Caudate nucleus (tissue), 63 donors: ENCODE measurements at places on chromosomes 5 and 9.
A peak's percentile ranks its signal among the peaks of the same experiment; 100 is the strongest.

DNA sequence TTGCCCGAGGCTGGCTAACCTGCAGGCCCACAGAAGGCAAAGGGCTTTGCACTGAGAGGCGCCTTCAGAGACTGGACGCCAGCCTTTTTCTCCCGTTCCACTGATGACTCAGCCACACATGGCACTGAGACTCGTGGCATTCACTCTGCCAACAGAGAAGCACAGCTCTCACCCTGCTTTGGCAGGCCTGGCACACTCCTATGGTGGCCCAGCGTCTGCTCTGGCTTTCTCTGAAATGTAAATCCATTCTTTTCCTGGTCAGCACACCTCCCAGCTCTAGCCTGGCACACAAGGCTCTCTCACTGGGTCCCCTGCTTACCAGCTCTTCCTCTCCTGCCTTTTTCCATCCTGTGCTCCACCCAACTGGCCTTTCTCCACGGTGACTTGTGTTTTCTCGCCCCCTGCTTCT, 5.9 kb upstream of the MELK start:
- peak; percentile 1 for DNase-seq

DNA sequence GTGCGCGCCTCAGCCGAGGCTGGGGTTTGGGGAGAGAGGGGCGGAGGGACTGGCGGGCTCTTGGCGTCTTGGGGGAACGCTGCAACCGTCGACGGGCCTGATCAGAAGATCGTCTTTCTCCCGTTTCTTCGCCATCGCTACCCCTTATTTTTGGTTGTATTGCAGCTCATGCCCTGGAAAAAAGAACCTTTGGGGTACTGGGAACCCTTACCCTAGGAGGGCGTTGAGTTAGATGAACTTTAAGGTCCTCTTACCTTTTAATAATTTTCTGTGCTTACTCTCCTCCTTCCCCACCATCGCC, 719 bp downstream of the PAIP2 start:
- DNase-seq = no peak

- DNase-seq = no peak
These were observed 637.1 kb upstream of the RIOK2 start for GRCh38 chr5:97820138-97820537.

GRCh38 chr9:77512876-77513275, 135.2 kb downstream of the GNA14 start:
- DNase-seq = no peak

DNA sequence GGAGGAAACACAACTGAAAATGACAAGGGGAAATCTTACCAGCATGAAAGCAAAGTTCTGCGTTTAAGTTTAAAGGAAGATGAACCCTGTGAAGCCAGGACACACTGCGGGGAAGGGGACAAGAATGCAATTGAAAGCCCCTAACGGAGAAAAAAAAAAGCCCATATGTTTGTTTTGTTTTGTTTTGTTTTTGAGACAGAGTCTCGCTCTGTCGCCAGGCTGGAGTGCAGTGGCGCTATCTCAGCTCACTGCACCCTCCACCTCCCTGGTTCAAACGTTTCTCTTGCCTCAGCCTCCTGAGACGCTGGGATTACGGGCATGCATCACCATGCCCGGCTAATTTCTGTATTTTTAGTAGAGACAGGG, 2.9 kb downstream of the STK10 start:
- no peak for DNase-seq

- no peak for DNase-seq
These were observed 136.5 kb downstream of the CDK5RAP2 start for GRCh38 chr9:120443489-120443888.

DNA sequence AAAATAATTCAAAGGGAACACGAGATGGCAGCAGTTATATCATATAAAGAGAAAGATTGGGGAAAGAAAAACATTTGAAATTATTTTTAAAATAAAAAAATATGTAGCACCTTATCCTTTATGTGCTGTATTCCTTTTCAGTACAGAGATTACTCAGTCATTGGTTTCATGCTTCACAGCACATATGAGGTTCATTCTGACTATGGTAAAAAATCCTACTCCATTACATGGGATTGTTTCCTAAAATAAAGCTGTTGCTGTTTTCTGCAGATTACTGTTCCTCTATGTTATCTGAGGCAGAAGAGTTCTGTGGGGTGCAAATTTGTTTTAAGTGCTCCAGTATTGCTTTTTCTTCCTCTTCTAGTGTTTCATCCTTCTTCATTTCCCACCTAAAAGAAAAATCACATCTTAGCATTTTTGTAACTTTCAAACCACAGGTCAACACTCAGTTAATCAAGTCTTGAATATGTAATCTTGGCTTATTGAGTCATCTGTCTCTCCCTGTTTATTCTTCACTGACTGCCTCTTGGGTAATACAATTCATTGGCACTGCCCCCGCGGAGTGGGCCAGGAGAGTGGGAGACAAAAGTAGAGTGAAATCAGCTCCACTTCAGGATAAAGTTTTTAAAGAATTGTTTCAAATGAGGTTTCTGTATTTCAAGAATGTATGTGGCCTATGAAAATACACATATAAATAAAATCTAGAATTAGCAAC, 412.5 kb upstream of the POU5F2 start:
- peak; percentile 8 for DNase-seq

GRCh38 chr5:55364537-55365055, 56.8 kb downstream of the MTREX start:
- no peak for DNase-seq

DNA sequence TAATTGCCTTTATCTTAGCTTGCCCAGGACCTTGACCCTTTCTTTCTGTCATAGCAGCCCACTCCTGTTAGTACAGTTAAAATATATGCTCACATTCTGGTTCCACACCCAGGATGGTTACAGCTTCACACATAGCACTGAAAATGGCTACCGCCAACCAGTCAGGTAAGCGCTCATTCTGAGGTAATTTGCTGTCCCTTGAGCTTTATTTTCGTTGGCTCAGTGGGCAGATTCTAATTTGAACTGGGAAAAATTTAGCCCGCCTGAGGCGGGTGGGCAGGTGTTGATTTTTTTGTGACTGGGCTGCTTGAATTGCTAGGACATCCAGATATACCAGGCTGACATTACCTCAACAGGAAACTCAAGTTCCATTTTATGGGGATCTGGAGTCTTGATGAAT, 137.5 kb downstream of the KCTD16 start:
- DNase-seq = no peak

DNA sequence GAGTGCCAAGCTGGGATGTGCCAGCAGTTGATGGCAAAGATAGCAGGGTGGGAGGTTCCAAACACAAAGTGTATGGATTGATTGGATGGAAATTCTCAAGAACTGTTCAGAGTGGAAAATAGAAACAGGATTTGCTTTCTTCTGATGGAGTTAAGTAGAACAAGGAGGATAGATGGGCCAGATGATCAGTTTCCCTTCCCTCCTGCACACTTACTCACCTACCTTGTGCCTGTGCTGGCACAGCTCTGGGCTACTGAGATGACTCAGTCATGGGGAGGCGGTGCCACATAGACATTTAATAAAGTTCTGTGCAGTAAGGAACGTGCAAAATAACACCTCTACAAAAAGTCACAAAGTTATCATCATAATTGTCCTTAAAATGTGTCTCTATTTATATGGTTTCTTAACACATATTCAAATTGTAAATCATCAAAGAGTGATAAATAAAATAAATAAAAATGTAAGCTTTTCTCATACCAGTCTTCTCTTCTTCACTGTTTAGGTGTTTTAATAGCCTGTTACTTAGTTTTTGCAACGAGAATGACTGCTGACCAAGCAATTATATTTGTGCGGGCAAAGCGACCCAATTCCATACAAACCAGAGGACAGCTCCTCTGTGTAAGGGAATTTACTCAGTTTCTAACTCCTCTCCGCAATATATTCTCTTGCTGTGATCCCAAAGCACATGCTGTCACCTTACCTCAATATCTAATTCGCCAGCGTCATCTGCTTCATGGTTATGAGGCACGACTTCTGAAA, 12.7 kb downstream of the PTPDC1 start:
- DNase-seq = no peak

DNA sequence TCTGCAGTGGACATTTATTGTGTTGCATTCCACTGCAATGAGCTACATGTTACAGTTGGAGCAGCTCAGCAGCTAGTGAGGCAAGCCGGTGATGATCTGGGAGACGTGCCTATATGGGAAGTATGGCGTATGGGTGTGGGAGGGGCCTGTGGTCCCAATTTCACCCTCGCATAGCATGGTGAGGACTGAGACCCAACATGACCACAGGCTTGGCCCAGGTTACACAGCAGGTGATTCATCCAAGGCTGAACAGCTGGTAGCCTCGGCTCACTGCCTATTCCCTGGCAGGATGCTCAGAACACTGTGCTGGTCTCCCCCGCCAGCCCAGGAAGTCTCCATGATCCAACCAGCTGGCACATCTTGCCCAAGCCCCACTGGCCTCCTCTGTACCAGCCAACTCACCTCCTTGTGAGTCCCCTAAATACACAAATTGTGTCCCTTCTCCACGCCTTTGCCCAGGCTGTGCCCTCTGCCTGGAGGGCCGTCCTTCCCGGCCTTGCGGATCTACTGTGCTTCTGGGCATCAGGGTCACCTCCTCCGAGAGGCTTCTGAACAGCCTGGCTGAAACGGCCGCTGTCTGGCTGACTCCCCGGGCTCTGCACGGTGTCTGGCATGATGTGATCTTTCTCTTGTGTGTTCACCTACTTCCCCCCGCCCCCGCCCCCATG, 81.4 kb downstream of the NSUN2 start:
- DNase-seq = no peak

DNA sequence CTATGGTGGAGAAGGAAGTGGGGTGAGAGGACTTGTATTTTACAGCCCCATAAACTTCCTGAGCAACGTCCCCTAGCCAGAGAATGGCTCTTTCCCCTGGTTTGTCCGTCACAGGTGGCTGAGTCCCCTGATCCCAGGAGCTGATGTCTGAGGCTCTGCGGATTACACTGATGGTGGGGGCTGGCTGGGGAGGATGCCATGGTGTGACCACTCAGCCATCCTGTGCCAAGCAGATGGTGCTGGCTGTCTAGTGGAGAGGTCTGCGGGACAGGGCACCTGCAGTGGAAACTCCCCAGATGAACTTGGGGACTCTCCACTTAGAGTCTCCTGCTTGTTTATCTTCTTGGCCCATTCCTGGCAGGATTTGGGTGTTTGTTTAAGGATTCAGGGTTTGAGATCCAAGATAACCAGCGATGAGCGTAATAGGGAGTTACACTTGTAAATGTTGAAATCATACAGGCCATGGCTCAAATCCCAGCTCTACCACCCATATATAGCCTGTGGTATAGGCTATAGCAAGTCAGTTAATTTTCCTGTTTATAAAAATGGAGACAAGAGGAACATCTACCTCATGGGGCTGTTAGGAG, 4.7 kb upstream of the PTGS1 start:
- no peak for DNase-seq

GRCh38 chr9:88221105-88221504, 82.8 kb upstream of the SPATA31C2 start:
- DNase-seq = no peak

GRCh38 chr9:93186215-93186945, 2.4 kb downstream of the WNK2 start:
- no peak for DNase-seq

GRCh38 chr5:95647886-95648860, 1.6 kb downstream of the RFESD start:
- no peak for DNase-seq

- no peak for DNase-seq
These were observed 9.7 kb upstream of the C9orf152 start for GRCh38 chr9:110217656-110218099.

DNA sequence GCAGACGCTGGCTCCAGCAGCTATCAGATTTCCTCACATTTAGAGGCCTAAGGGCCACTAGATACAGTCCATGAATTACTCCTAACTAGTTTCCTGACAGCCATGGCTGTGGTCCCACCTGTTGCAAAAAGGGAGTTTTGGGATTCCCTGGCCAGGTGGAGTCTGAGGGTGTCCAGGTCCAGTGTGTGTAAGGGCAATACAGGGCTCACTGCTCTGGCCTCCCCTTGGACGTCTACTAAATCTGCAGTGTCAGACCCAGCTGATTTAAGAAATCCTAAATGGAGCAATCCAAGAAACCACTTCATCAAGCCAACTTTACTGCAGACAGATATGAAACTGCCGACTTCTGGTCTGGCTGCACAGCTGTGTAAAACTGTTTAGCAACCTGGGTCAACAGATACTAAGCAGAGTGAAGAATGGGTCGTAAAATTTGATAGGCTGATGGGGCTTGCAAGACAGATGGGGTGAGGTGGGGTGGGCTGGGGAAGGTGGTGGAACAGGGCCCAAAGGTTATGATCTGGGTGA, 116.4 kb downstream of the GADD45G start:
- DNase-seq = no peak

- DNase-seq = no peak
These were observed 20.1 kb upstream of the KIF4B start for GRCh38 chr5:154993461-154993860.
